ENCODE measurements at places on chromosomes 2 and 18.
A peak's percentile ranks its signal among the peaks of the same experiment; 100 is the strongest.

- no peak for DNase-seq
Measured at GRCh38 chr2:34808426-34808825, 1209.3 kb upstream of the FAM98A start.

DNA sequence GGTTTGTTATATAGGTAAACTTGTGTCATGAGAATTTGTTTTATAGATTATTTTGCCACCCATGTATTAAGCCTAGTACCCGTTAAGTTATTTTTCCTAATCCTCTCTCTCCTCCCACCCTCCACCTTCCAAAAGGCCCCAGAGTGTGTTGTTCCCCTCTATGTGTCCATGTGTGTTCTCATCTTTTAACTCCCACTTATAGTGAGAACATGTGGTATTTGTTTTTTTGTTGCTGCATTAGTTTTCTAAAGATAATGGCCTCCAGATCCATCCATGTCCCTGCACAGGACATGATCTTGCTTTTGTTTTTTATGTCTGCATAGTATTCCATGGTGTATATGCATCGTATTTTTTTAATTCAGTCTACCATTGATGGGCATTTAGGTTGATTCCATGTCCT is 1075.6 kb upstream of the CNTNAP5 start:
- DNase-seq = no peak

DNA sequence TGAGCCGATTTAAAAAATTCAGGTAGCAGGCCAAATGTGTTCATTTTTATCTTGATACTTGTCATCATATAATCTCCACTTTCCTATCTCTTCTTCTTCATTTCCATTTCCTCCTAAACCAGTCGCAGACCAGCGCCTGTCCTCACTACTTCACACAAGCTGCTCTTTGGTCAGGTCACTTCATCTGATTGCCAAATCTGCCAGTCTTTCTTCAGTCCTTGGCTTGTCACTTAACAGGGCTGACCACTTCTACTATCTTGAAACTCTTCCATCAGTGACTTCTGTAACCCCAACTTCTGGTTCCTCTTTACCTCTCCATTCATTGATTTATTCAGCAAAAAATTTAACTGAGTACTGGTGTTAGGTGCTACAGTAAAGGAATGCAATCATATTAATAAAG is 18.0 kb upstream of the SPRED2 start:
- DNase-seq = no peak

DNA sequence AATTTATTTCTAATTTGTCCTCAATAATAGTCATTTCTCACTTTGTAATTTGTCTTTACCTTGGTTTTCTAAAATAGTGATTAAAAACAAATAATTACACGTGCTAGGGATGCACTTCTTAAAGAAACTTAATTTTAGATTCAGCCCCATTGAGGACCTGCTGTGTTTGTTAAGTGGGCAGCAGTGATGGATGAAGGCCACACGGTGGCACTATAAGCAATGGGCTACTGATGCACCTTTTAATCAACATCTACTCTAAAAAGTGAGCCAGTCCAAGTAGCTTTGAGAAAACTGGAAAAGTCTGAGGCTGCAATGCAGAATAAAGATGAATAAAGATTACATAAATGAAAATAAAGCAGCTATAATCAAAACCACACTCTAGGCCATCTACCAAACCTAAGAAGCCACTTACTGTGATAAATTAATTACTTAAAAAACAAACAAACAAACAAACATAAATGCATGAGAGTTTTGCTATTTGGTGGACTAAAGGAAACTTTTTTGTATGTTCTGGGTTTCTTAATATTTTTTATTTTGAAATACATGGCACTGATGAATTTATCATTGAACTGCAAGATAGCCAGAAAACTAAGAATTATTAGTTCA is 89.3 kb downstream of the PDE11A start:
- DNase-seq = no peak

GRCh38 chr18:21454725-21455124 is 145.8 kb downstream of the ESCO1 start:
- DNase-seq = no peak

- DNase-seq = peak; percentile 12
Measured at GRCh38 chr2:19955544-19956422, 34.1 kb downstream of the WDR35 start.

DNA sequence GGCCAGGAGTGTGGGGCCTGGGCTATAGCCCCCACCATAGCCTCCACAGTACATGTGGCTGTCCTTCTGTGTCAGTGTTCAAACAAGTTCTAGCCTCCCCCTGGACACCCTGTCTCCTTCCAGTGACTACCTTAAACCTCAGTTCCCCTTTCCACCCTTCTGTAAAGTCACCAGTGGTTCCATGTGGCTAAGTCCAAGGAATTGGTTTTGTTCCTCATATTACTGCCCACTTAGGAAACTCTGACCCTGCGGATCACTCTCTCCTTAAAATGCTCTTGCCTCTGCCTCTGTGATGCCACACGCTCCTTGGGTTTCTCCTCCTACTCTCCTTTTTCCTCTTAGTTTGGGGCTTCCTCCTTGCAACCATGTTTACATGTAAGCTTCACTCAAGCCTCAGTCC is 27.8 kb upstream of the REL start:
- no peak for DNase-seq

DNA sequence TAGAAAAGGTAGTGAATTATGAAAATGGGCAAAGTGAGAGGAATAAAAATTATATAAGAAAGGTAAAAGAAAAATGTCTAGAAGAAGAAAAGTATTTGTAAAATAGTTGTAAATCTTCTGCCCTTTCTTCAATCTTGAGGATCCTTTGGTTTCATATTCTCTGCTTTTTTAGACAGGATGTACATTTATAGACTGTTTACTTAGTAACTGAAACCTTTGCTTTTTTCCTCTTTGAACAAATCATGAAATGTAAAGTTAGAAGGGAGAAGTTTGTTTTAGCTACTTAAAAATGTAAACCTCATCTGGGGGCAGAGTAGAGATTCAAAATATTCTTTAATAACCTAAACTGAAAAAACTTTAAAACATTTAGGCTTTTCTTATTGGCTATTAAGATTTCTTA is 150.4 kb upstream of the ITGA4 start:
- no peak for DNase-seq

DNA sequence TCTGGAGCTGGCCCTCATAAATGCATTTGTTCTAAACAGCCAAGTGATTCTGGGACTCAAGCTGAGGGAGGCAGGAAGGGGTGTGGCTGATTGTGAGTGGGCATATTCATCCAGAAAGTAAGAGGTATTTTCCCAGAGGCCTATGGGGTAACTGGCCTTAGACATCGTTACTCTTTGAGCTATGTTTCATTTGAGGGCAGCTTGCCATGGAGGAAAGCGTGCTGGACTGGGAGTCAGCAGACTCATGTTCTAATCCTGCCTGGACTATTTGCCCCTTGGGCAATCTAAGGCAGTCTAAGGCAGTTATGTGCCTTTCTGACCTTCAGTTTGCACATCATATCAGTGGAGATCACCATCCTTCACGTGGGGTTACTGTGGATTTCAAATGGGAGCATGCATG is 93.5 kb upstream of the SLC14A2 start:
- no peak for DNase-seq

- peak; percentile 24 for DNase-seq
Measured at GRCh38 chr2:26772064-26773001, 8.2 kb downstream of the SLC35F6 start.

DNA sequence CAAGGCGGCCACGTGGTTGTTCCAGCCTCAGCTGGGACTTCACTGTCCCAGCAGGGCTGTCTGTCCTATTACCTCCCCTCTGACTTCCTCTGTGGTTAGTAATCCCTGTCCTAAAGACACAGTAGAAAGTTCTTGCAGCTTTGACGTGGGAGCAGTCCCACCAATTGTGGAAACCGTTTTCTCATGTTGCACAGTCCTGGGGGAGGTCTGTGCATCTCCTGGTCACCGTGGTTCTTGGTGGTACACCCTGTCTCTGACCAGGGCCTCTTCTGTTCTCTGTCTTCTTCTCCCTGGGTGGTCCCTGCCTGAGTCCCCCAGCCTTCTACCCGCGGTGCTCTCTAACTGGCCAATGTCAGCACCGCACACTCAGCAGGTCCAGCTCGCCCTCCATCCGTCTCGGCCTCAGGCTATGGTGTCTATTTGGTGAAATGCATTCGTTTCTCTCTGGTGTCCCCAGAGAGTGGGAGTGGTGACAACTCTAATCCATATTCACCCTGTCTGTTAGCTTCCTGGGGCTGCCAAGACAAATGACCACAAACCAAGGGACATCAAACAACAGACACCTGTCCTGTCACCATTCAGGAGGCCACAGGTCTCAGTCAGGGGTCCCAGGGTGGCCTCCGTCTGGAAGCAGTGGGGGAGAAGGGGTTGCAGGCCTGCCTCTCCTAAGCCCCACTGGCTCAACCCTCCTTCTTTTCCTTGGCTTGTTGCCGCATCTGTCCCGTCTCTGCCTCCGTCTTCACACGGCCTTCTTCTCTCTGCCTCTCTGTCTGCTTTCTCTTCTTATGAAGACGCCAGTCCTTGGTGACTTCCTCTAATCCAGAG is 99.8 kb downstream of the SH3BP4 start:
- no peak for DNase-seq

DNA sequence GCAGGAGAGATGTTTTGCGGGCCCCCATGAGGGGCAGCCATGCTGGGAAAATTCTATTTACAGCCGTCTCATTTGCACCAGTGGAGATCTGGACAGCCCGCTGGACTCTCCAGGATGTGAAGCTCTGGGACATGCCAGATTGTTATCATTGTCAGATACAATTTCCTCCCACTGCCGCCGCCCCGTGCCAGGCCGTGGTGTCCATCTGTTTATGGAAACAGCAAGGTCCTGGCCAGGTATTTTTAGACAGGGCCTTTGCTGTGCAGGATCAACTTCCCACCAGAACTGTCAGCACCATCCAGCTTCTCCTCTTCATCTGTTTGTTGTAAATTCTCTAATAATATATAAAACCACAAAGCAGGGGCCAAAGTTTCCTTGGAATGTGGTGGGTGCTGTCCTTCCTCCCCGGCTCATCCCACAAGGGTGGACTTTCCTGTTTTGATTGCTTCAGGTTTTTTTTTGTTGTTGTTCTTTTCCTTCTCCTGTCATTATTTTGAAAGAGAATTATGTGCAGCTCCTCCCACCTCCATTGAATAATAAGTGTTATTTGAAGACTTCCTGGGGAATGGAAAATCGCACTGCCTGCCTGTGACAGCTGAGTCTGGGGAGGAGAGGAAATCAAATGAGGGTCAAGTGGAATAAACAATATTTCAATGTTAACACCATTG is 398.1 kb downstream of the TNS1 start:
- DNase-seq = no peak

DNA sequence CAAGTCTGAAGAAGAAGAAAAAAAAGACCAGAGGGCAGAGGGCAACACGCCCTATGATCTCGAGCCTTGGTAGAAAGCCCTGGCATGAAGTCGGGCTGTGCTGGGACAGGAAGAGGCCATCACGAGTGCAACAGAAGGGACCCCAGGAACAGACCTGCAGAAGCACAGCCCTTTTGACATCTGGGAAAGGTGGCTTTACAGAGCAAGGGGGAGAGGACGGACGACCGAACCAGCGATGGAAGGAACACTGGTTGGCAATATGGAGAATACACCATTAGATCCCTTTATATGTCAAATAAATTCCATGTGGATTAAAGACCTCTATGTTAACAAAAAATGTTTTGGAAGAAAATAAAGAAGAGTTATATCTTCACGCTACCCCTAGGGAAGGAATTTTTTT is 10.7 kb downstream of the KIF1A start:
- no peak for DNase-seq

- DNase-seq = no peak
Measured at GRCh38 chr2:101998896-101999789, 7.4 kb downstream of the IL1R2 start.

DNA sequence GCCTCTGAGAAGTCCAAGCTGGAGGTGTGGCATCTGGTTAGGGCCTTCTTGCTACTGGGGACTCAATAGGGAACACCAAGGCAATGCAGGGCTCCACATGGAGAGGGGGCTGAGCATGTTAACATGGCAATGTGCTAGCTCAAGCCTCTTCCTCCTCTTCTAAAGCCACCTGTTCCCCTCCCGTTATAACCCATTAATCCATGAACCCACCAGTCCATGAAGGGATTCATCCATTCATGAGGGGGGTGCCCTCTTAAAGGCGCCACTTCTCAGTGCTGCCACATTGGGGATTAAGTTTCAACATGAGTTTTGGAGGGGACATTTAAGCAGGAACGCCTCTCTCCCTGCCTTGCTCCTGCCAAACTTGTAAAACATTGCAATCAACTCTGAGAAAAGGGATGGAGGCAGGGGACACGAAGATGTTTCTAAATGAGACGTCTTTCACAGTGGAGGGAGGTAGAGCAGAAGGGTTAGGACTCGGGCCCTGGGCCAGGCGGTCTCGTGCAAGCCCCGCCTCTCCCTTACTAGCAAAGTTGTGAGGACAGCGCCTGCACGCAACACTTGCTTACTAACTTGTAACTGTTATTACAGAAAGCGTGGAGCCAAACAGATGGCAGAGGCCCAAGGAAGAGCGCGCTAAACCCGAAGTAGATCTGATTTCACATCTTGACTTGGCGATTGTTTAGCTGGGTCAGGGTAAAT is 118.2 kb upstream of the ZNF516 start:
- DNase-seq = no peak

GRCh38 chr2:171902840-171903420 is 8.9 kb upstream of the SLC25A12 start:
- no peak for DNase-seq

DNA sequence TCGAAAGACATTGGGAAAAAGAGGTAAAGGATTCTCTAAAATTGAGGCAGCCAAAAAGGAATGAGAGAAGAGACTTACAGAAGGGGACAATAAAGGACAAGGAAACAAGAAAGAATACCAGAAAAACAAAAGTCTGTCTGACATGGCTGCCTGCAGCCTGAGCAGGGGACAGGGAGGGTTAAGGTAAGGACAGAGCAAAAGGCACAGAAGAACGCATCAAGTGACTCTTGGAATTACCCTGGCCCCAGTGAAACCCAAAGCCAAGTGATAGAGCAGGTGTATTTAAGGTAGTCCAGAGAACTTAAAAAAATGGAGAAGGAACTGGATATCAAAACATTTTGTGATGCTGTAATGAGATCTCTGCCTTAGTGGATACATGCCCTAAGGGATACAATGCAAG is 47.1 kb upstream of the XIRP2 start:
- DNase-seq = no peak

DNA sequence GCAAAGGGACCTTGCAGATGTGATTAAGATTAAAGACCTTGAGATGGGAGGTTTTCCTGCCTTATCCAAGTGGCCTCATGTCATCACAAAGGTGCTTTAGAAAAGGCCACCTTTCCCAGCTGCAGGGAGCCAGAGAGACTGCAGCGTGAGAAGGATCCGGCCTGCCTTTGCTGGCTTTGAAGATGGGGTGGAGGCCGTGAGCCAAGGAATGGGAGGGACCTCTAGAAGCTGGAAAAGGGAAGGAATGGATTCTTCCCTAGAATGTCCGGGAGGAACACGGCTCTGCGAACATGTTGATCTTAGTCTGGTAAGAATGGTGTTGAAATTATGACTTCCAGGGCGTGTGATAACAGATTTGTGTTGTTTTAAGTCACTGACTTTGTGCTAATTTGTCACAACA is 39.9 kb upstream of the CREG2 start:
- DNase-seq = no peak

- DNase-seq = peak; percentile 15
Measured at GRCh38 chr2:191675807-191676721, 1.9 kb upstream of the NABP1 start.

GRCh38 chr18:63186520-63187222 is 132.9 kb downstream of the BCL2 start:
- no peak for DNase-seq

- DNase-seq = no peak
Measured at GRCh38 chr2:134570676-134571075, 148.1 kb downstream of the TMEM163 start.

All from activated naive CD4-positive, alpha-beta T cell (primary cell).